ENCODE measurements at places on chromosomes 2 and 18.
A peak's percentile ranks its signal among the peaks of the same experiment; 100 is the strongest.

DNA sequence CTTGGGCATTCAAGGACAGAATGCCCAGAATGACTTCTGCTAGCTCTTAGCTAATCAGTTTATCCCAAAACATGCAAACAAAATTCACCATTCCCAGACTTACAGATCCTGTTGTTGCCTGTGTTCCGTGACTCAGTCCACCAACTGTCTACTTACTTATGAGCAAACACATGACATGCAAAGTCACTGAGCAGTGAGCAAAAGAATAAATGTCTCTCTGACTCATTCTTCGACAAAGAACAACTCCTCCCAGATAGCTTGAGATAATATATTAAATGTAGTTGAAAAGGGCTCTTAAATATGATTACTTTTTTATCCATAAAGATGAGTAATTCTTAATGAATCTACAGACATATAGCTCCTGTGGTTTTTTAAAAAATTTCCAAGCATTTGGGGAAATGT is 9.0 kb upstream of the CREG2 start:
- DNase-seq, result no peak

DNA sequence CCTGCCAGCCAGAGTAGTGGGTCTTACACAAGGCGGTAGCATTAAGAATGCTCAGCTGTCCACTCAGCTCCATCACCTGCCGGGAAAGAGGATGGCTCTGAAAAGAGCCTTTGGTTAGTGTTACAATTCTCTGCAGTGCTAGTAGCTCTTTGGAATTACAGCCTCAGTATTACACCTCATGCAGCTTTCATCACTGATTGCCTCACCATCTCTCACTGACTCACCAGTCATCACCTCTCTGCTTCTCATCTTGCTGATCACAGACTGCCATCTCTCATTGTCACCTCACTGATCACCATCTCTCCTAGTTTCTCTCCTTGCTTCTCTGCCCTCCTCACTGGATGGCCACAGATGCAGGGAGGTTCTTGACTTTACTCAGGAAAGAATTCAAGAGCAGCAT is 573.5 kb upstream of the SETBP1 start:
- DNase-seq, result no peak

DNA sequence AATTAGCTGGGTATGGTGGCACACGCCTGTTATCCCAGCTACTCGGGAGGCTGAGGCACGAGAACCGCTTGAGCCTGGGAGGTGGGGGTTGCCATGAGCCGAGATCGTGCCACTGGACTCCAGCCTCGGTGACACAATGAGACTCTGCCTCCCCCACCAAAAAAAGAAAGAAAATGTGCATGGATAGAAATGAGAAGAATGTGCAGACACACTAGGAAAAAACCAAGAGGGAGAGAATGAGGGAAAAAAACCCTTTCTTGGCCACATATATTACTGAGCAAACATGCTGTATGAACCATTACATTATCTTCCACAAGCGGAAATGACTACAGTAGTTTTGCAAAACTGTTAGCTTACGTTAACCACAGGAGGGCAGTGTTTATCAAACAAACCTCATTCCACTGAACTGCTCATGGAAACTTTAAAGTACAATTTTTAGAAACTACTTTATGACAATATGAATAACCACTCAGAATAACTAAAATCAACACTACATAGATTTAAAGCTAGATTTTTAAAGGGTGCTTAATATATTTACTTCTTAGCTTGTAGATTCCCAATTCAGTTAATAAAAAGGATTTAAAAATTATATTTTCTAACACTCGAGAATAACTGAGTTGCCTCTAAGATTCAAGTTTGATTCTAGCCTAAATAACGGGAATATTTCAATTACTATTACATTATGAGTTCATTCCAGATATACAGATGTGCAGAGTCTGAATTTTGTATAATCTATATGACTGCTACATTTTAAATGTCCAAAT is 26.4 kb downstream of the ASXL2 start:
- peak; percentile 16 for DNase-seq

DNA sequence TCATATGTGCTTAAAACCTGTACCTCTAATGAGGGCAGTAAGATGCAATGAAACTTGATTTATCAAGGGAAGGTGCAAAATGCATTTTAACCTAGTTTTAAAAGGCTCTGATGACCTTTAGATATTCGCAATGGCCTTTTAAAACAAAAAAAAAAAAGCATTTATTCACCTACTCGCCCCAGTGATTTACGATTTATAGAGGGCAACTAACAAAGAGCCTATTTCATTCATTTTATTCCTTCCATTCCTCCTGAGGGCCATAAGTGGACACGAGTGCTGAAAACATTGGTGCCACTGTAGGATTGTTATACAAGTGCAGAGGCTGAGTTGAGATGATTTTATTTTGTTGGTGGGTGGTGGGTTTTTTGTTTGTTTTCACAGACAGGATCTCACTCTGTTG is 48.1 kb downstream of the RNF152 start:
- no peak for DNase-seq

DNA sequence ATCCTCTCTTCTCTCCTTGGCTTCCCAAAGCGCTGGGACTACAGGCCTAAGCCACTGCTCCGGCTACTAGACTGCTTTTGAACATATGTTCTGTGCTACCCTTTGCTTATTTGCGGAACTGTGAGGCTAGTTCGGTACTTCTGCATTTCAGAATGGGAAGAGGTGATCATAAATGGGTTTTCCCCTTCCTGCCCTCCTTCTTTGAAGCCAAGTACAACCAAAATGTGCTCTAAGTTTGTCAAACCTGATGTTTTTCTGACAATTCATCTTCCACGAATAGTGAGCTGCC is 1.7 kb upstream of the ESCO1 start:
- DNase-seq, result no peak

GRCh38 chr2:96153991-96154431 is 8.8 kb upstream of the DUSP2 start:
- no peak for DNase-seq

DNA sequence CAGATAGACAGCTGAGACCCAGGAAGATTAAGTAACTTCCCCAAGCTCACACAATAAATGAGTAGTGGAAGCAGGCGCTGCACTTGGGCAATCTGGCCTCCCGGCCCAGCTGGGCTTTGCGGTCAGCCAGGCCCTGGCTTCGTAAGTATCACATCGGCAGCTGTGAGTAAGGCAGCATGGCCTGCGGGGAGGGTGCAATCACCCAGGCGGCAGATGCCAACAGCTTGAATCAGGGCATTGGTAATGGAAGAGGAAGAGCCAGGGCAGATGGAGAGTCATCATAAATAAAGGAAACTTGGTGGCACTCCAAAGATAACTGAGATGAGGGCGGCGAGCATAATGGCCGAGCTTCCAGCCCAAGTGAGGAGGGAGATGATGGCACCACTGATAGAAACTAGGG is 217.9 kb upstream of the PID1 start:
- peak; percentile 9 for DNase-seq

DNA sequence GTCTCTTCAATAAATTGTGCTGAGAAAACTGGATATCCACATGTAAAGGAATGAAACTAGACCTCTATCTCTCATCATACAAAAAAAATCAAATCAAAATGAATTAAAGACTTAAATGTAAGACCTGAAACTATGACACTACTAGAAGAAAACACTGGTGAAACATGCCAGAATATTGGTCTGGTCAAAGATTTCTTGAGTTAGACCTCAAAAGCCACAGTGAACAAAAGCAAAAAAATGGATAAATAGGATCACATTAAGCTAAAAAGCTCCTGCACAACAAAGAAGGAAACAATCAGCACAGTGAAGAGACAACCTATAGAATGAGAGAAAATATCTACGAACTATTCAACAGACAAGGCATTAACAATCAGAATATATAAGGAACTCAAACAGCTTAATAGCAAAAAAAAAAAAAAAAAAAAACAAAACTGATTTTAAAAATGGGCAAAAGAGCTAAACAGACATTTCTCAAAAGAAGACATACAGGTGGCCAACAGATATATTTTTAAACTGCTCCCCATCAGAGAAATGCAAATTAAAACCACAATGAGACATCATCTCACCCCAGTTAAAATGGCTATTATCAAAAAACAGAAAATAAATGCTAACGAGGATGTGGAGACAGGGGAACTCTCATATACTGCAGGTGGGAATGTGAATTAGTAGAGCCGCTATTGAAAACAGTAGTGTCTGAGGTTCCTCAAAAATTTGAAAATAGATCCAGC is 66.3 kb downstream of the NCKAP1 start:
- no peak for DNase-seq

DNA sequence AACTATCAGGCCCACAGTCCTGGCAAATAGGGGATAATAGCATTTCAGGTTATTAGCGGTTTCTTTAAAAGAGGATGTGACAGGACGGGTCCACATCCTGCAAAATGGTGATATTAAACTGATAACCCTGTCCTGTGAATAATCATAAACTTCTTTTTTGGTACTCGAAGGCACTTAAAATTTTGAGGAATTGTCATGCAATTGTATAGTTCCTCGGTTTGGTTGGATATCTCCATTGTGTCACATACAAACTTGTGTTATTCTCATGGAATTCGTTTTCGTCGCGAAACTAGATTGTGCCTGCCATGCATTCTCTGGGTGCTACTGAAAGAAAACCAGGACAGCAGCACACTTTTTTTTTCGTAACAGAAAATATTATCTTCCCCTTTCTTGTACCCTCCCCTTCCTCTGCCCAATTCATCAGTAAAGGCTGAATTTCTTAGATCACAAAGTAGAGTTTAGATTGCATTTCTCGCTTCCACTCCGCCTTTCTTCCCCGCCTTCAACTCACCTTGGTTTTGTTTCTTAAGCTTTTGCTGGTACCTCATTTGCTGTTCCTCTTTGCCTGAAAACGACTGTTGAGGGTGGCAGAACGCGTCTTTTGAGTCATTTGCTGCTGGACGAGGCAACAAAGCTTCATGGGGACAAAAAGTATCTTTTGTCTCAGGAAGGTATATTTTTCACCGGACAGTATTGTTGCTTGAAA is 1.3 kb downstream of the CERS6 start:
- no peak for DNase-seq
